ENCODE measurements at places on chromosomes 7 and 10.

DNA sequence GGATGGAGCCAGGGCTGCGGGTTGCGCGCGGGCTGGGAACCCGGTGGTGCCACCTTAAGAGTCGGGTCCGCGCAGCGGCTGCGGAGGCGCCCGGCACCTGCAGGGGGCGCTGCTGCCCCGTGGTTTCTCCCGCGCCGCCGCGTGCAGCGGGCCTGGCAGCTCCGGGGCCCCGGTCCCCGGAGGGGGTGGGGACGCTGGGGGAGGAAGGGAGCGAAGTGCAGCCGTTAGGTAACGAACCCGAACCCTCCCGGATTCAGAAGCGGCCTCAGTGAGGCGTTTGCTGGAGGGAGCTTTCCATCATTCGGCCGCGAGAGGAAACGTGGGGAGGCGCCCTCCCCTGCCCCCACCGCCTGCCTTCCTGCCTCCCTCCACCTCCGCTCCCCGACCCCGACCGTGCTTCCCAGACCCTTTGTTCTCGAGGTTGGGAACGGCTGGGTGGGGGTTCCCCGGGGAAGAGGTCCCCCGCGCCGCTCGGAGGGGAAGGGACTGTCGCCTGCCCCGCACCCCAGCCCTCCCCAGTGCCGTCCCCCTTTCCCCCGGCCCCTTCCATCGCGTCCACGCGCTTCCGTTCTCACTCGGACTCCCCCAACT lies 29.6 kb downstream of the SKIDA1 start:
- DNase-seq: peak; percentile 80

GRCh38 chr7:101099969-101100781 lies 14.9 kb downstream of the TRIM56 start:
- peak; percentile 50 for DNase-seq

- no peak for DNase-seq
Measured at GRCh38 chr10:102422545-102423129, 2.0 kb downstream of the FBXL15 start.

DNA sequence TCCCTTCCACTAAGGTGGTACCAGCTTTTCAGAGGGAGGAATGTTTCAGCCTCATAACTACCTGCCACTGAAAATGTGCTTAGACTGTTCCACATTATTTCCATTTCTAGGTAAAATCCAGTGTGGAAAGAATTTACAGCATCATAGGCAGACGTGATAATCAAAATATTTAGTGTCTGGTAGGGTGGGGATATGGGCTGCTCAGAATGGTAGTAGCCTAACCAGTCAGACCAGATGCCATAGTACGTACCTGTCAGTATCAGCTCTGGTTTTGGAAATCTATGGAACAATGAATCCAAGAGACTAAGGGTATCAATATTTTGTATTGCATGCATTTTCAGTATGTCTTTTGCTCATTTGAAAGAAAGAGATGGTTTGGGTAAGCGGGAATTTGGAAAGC lies 76.8 kb upstream of the APBB1IP start:
- no peak for DNase-seq

- no peak for DNase-seq
Measured at GRCh38 chr7:13800694-13801448, 188.6 kb downstream of the ETV1 start.

GRCh38 chr10:75468612-75469005 lies 37.2 kb downstream of the LRMDA start:
- no peak for DNase-seq

GRCh38 chr7:29329686-29330085 lies 135.1 kb downstream of the CHN2 start:
- DNase-seq: no peak

- DNase-seq: no peak
Measured at GRCh38 chr7:15490291-15490690, 71.5 kb downstream of the AGMO start.
